ENCODE measurements at places on chromosomes 2 and 18.

- DNase-seq: no peak
Observed at GRCh38 chr2:69571189-69571588, 72.3 kb downstream of the AAK1 start.

DNA sequence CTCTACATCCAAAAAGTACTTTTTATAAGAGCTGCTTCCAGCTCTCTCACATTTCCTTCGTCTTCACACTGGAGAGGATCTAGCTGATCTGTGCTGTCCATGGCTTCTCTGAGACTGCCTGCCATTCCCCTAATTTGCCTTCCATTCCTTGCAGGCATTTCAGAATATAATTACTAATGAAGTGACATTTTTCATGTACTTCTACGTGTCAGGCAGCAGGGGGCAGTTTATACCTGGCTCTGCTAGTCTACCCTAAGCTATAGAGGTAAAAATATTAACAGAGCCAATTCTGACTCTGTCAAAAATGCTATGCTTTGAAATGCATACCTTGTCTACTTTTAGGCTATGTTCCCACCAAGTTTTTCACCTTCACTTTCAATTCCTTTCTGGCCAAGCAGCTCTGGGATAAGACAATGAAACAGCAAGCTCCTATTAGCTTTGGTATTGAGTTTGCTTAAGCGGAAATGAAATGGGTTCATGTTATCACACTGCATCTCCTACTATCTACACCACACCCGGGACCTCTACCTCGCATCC is 81.9 kb downstream of the MEP1B start:
- no peak for DNase-seq

DNA sequence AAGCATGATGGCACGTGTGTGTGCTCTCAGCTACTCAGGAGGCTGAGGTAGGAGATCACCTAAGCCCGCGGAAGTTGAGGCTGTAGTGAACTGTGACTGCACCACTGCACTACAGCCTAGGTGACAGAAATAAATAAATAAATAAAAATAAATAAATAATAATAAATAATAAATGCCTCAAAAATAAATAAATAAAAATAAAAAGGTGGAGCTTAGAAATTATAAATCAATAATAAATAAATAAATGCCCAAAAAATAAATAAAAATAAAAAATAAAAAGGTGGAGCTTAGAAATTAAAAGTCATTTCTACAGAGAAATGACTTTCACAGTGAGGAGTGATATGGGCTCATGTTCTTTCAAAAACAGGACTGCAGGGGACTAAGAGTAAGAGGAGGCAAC is 6.0 kb upstream of the MALL start:
- DNase-seq: no peak

GRCh38 chr2:45804987-45805755 is 153.7 kb downstream of the PRKCE start:
- no peak for DNase-seq

- no peak for DNase-seq
Observed at GRCh38 chr2:128370468-128371247, 52.0 kb upstream of the HS6ST1 start.

- no peak for DNase-seq
Observed at GRCh38 chr2:173148520-173148919, 72.9 kb downstream of the MAP3K20 start.

- no peak for DNase-seq
Observed at GRCh38 chr2:205462681-205463345, 219.5 kb upstream of the NRP2 start.

GRCh38 chr2:127205218-127206125 is 14.6 kb downstream of the CYP27C1 start:
- no peak for DNase-seq

- no peak for DNase-seq
Observed at GRCh38 chr2:229313591-229313990, 42.5 kb upstream of the PID1 start.

DNA sequence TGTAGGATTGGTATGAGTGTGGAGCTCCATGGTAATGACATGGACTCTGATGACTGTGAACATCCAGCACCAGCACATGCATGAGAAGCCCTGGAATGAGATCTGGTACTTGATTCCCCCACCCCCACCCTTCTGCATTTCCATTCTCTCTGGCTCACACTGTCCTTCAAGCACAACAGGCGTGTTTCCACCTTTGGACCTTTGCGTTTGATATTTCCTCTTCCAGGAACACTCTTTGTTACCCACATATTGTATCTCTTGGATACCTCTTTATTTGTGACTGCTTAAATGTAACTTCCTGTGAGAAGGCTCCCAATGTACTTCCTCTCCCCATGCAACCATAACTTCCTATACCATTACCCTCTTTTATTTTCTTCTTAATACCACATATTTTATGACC is 263.8 kb downstream of the HNMT start:
- DNase-seq: no peak

DNA sequence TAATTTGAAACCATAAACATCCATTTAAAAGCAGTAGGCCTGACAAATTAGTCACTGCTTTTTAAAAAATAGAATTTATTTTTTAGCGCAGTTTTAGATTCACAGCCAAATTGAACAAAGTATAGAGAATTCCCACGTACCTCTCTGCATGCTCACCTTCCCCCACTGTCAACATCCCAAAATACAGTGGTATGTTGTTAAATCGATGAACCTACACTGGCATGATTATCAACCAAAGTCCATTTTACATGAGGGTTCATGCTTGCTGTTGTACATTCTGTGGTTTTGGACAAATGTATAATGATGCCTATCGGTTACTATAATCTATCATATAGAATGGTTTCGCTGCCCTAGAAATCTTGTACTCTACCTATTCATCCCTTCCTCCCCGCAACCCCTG is 5.6 kb upstream of the ELOA2 start:
- DNase-seq: no peak

GRCh38 chr2:182077448-182078142 is 91.9 kb downstream of the PPP1R1C start:
- no peak for DNase-seq

GRCh38 chr2:236796236-236796635 is 226.6 kb downstream of the ACKR3 start:
- no peak for DNase-seq

DNA sequence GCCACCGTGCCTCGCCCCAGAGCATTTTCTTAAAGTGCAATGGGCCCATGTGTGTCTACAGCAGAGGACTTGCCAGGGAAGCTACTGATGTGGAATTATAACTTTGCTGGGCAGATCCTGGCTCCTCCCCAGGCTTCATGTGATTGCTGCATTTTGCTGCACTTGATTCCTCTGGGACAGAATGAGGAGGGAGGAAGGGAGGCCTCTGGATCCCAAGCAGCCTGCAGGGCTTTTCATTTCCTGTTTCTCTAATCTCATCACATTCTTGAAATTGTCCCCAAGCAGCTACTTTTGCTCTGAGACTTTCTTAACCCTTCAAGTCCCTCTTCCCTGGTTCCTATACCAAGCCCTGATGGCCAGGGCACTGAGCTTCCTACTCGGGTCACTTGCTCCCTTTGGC is 134.4 kb upstream of the SEC11C start:
- no peak for DNase-seq

DNA sequence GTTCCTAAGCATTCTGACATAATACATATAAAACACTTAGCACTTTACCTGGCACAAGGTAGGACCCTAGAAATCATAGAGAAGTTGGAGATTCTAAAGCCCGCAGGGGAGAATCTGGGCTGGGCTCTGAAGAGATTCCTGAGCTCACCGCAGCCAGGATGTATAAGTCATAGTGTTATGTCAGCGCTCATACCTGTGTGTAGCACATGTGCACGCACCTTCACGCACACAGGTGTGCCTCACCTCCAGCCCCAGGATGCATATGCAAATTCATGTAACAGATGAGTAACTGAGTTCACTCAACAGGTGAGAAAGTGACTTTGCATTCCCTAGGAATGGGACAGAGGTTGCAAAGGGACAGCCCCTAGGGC is 7.9 kb upstream of the SDC1 start:
- no peak for DNase-seq

DNA sequence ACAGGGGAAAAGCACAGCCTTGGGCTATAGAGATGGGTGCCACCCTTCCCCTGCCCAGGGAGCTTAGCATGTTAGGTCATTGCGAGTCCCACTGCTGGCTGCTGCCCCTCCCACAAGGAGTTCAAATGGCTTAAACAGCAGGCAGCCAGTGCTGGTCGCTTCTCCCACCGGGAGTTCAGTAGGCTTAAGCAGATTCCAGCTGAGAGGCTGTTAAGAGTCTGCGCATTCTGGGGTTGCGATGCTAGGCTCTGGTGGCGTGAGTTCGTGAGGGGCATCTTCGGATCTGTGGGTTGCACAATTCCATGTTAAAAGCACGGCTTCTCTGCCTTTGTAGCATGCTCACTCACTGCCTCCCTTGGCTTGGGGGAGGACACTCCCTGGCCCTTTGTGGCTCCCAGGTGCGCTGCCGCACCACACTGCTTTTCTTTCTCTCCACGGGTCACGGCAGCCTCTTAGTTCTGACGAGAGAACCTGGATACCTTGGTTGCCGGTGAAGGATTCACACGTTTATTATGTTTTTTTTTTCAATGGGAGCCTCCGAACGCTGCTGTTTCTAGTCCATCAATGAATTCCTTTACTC is 93.2 kb downstream of the UNC80 start:
- no peak for DNase-seq

GRCh38 chr2:9771481-9772017 is 71.7 kb upstream of the TAF1B start:
- DNase-seq: no peak
